Osteoblast (primary cell): ENCODE measurements at places on chromosomes 2 and 18. TPM values are rescaled to one million over a fixed set of nuclear protein-coding genes. Genes with fewer than 3 reads are reported as not detected.

DNA sequence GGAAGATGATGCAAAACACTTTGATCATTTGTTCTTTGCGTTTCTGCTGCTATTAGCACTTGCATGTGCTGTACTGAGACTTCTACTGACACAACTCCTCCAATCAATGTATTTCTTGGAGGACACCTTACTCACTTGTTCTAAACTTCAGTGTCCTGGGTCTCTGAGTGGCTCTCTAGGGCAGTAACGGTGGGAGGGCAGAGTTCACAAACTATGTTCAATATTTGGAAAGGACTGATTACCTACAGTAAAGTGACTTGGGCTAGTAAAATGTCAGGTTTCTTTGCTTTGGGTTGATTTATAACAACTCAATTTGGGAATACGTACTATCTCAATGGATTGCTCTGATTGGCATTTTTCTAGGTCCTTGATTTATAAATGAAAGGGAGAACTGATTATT lies 49.3 kb upstream of the PAX8 start:
- H3K4me3 ChIP-seq = no peak overlapping the region
- no peaks in the 10 kb centered on the region for H3K36me3 ChIP-seq
- H3K27ac ChIP-seq = no peak overlapping the region
- H3K27me3 ChIP-seq = no peaks in the 10 kb centered on the region
- no peak for DNase-seq

Gene LBX2
- total RNA-seq = 4.1 and 5.4 TPM in 2 replicates

GRCh38 chr2:147451902-147452515 lies 392.8 kb upstream of the ACVR2A start:
- no peaks in the 10 kb centered on the region for H3K27me3 ChIP-seq
- no peaks in the 10 kb centered on the region for H3K36me3 ChIP-seq
- no peak overlapping the region for H3K4me3 ChIP-seq
- DNase-seq = no peak
- H3K4me1 ChIP-seq = no peaks in the 10 kb centered on the region
- H3K27ac ChIP-seq = no peak overlapping the region

DNA sequence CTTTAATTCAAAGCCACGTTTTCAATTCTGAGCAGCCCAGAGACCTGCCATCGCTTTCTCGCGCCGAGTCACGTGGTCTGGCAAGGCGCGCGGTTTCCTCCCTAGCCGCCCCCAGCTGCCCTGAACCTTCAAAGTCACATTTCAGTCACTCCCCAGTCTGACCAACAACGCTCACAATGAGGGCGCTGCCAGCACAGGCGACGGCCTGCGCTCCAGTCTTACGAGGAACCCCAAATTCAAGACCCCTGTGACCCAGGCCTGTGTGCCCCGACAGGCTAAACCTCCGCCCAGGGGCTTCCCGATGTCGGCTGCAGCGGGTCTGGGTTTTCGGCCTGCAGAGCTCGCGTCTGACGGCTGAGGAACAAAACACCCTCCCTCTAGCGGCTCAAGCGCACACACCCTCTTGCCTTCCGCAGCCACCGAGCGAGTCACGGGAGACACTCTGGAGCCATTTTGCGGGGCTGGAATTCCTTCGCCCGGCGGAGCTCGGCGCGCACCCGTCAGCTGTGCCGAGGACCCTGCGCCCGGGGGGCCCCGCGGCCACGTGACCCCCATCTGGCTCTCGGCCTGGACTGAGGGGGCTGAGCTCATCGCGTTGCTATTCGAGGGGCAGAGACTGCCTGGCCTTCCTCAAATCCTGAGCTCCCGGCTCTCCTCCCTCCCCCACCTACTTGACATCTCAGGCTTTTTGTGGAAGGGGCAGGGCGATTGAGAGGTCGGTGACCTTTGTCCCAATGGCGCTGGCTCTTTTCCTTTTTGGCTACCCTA lies 69.9 kb upstream of the ITGB6 start:
- peaks cover 37% of the 10 kb centered on the region for H3K4me1 ChIP-seq
- H3K36me3 ChIP-seq = peaks cover 16% of the 10 kb centered on the region
- no peaks in the 10 kb centered on the region for H3K27me3 ChIP-seq

Gene EVX2
- total RNA-seq = under 0.01 TPM in 1 of 2 replicates, not detected in the other

DNA sequence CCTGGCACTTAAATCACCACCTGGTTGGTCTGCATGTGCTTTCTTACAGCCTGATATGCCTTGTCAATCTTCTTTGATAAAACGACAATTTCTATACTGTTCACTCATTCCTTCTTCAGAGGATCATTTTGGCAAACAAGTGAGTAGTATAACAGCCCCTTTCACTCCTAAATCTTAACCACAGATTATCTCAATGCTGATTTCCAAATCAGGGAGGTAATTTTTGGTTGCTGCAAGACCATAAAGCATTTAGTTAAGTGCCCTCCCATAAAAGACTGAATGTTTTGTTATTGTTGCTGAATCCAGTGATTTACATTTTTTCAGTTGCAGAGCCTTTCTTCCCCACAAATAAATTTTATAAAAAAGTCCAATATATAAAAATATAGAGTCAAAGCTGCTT lies 129.2 kb upstream of the CYP26B1 start:
- H3K27me3 ChIP-seq = no peaks in the 10 kb centered on the region
- H3K4me3 ChIP-seq = no peak overlapping the region
- no peak for DNase-seq

Gene TCF23
- not detected in 2 replicates for total RNA-seq

DNA sequence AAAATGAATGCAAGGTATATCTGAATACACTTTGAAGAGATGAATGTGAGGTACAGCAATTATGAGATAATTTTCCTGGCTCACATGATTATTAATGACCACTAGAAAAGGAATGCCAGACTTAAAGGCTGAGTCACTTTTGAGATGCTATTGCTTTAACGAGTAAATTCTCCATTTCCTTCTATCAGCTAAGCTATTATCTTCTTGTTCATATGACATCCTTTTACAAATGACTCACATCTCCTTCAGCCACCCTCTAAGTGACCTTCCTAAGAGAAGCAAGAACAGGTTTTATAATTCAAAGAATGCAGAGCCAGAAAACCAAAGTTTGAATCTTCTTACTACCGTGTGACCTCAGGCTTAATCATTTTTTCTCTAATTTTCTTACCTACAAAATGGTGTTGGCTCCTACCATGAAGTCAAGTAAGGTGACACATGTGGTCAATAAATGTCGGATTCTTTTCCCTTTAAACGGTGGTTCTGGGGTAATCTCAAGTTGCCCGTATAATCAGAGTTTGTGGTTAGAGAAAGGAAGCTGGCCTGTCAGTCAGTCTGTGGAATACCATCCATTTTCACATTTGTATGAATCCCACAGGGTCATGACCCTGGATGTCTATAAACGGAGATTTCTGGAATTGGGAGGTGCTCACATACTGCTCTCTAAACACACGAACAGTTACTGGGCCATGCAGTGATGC lies 184.0 kb upstream of the PID1 start:
- no peaks in the 10 kb centered on the region for H3K27me3 ChIP-seq
- H3K4me1 ChIP-seq = peaks cover 12% of the 10 kb centered on the region
- peak overlapping the region; percentile 74 for H3K27ac ChIP-seq
- DNase-seq = peak; percentile 46
- no peaks in the 10 kb centered on the region for H3K36me3 ChIP-seq
- peak overlapping the region; percentile 2 for H3K4me3 ChIP-seq

GRCh38 chr2:42835577-42836371 lies 43.4 kb upstream of the HAAO start:
- peaks cover 19% of the 10 kb centered on the region for H3K4me1 ChIP-seq
- H3K36me3 ChIP-seq = no peaks in the 10 kb centered on the region
- H3K27ac ChIP-seq = peak overlapping the region; percentile 82
- peak; percentile 93 for DNase-seq
- no peaks in the 10 kb centered on the region for H3K27me3 ChIP-seq

- peak; percentile 79 for DNase-seq
- H3K36me3 ChIP-seq = peaks cover 18% of the 10 kb centered on the region
- no peak overlapping the region for H3K4me3 ChIP-seq
- no peak overlapping the region for H3K27ac ChIP-seq
- no peaks in the 10 kb centered on the region for H3K27me3 ChIP-seq
Observed at GRCh38 chr2:206031162-206031784, 54.7 kb downstream of the INO80D start.

DNA sequence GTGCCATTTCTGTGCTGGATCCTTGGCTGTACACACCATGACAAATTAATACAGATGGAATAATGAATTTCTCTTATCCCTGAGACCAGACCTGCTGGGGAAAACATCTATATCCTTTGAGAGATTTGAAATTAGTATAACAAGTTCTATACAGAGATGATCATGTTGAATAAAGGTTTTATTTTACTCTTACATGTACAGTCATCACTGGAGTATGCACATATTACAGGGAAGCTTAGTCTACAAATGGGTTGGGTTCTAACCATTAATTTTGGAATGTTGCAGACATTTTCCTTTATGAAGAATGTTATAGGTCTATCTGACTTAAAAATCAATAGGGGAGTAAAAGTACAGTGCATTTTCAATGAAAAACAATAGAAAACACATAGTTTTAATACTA lies 29.9 kb upstream of the MMADHC start:
- peaks cover 16% of the 10 kb centered on the region for H3K4me1 ChIP-seq
- no peak overlapping the region for H3K27ac ChIP-seq
- H3K4me3 ChIP-seq = no peak overlapping the region
- H3K27me3 ChIP-seq = no peaks in the 10 kb centered on the region
- H3K36me3 ChIP-seq = no peaks in the 10 kb centered on the region

DNA sequence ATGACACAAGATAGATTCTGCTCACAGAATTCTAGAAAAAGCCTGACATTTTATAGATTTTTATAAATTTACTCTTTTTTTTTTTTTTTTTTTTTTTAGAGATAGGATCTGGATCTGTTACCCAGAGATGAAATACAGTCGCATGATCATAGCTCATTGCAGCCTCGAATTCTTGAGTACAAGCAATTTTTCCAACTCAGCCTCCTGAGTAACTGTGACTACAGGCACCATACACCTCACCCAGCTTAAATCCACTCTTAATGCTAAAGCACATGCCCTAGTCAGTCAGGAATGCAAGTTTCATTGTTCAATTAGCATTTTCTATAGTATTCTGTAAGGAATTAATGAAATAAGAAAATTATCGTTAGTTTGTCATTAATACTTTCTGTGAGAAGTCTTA lies 32.1 kb upstream of the WDR75 start:
- DNase-seq = no peak
- H3K4me3 ChIP-seq = no peak overlapping the region
- peak overlapping the region; percentile 87 for H3K27ac ChIP-seq
- H3K36me3 ChIP-seq = no peaks in the 10 kb centered on the region
- H3K4me1 ChIP-seq = peaks cover 48% of the 10 kb centered on the region

DNA sequence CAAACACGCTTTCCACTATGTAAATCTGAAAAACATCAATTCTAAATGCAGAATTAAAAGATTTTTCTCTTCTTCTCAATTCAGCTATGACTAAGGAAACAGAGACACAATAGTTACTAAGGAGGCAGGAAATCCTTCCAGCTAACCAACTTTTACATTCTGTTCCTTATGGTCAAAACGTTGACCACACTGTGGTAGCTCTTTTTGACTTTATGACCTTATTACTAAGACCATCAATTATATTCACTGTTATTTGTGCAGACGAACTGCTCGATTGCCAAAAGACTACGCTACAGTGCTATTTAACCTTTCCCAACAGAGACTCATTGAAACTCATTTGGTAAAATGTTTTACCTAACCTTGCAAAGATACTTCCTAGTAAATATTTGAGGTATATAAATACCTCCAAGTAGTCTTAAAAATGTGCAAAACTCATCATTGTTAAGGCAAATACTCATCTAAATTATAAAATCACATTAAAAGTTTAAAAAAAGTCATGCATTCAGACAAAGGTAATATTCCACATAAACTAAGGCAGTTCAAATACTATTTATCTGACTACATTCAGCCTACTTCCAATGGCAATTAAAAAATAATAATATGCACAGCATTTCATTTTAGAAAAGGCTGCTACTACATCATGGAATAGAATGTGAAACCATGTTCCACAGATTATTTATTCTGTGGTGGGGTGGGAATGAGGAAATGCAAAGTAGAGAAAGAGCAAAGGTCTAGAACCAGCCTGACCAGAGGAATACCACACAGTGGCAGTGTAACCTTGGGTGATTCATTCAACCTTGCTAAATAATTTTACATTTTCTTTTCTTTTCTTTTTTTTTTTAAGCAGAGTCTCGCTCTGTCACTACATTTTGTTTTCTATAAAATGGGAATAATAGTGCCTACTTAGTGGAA lies 139.9 kb downstream of the THADA start:
- H3K4me3 ChIP-seq = no peak overlapping the region
- peak overlapping the region; percentile 20 for H3K27ac ChIP-seq
- H3K4me1 ChIP-seq = peaks cover 62% of the 10 kb centered on the region
- H3K27me3 ChIP-seq = no peaks in the 10 kb centered on the region
- DNase-seq = no peak

Gene MERTK
- total RNA-seq = 0.59 and 0.72 TPM in 2 replicates

Gene CCDC74A
- 13.4 and 15.9 TPM in 2 replicates for total RNA-seq

- H3K36me3 ChIP-seq = no peaks in the 10 kb centered on the region
- no peaks in the 10 kb centered on the region for H3K27me3 ChIP-seq
- peak; percentile 87 for DNase-seq
- no peak overlapping the region for H3K27ac ChIP-seq
Observed at GRCh38 chr2:96174251-96175144, 29.3 kb upstream of the DUSP2 start.

GRCh38 chr18:9694174-9694573 lies 13.9 kb upstream of the RAB31 start:
- DNase-seq = no peak
- no peak overlapping the region for H3K4me3 ChIP-seq
- no peaks in the 10 kb centered on the region for H3K36me3 ChIP-seq
- H3K27ac ChIP-seq = no peak overlapping the region
- no peaks in the 10 kb centered on the region for H3K4me1 ChIP-seq

Gene ALKAL2
- not detected in 2 replicates for total RNA-seq

DNA sequence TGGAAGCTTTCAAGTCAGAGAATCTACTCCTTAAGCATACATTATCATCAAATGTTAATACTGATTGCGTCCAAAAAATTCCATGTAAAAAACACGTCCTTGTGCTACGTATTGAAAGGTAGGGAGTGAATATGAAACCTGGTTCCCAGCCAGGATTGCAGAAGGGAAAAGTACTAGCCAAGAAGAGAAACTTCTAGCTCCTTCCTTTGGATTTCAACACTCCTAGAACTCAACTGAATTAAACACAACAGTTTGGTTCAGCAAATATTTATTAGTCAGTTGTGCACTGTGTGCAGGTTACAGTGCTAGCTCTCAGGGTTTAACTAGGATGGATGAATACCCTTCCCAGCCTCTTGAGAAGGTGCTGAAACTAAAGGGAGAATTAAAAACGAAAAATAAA lies 33.9 kb upstream of the FHL2 start:
- no peak overlapping the region for H3K4me3 ChIP-seq
- H3K27me3 ChIP-seq = no peaks in the 10 kb centered on the region
- H3K36me3 ChIP-seq = no peaks in the 10 kb centered on the region
